ENCODE measurements at places on chromosomes 4 and X.

DNA sequence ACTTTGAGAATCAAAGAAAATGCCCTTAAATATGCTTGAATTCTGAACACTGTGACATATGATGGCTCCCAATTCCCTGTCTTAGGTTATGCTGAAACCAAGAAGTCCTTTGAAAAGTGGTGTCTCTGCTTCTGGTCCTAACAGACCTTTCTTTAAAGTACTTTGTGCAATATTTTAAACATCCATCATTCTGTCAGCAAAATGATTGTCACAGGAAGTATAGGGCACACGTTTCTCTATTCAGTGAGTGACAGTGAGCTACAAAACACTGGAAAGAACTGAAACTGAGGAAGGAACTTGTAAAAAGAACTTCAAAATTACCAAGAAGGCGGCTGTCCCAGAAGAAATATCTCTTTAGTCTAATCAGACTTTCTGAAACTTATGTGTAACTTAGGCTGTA is 12.2 kb upstream of the NUP54 start:
- DNase-seq, result no peak

DNA sequence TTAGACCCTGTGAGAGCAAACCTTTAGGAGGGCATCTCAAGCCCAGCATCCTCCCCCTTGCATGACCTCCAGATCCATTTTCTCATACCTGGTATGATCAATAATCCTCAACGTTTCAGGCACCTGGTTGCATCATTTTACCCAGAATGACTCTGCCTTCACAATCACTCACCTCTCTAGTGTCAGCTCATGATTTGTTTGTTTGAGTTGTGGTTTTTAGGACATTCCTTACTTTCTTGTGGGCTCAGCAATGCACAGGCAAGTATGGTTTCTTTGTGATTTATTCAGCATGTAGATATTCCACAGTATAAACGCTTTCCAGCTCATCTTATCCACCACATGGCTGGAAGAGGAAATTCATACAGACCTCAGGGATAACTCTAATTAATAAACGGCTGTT is 93.6 kb upstream of the CPEB2 start:
- no peak for DNase-seq

- DNase-seq, result no peak
Observed at GRCh38 chr4:161320377-161320776, 843.4 kb downstream of the FSTL5 start.

GRCh38 chr4:52096048-52096447 is 44.9 kb downstream of the SPATA18 start:
- DNase-seq, result no peak

DNA sequence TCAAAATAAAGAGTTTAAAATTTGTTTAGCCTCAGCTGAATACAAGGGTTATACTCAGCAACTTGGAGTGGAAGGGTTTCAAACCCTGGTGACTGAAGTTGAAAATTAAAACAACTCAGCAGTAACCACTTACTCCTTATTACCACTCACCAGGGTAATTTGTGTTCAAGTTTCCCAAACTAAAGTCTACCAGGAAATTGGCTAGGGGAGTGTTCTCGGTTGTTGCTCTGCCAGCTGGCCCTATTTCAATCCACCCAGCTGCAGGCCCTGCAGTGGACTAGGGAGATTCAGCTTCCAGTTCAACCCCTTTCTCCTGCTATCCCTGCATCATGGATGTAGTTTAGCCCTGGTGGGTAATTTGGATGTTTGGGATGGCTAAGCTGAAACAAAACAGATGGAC is 37.8 kb upstream of the EXOC1L start:
- DNase-seq, result no peak

DNA sequence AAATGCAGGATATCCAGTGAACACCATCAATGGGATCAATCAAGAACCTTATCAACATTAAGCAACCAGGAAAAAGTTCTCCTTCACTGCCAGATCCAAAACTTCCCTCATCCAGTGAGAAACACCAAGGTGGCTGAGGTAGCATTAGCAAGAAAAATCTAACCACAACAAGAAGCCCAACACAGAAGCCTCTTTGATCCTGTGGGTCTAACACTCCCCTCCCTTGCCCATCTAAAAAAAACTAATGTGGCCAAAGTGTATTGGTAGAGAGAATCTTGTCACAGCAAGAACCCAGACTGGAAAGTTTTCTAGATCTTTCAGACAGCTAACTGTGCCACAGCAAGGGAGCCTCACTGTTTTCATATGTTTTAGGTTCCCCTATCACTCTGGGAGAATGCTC is 558.0 kb downstream of the STPG2 start:
- no peak for DNase-seq

DNA sequence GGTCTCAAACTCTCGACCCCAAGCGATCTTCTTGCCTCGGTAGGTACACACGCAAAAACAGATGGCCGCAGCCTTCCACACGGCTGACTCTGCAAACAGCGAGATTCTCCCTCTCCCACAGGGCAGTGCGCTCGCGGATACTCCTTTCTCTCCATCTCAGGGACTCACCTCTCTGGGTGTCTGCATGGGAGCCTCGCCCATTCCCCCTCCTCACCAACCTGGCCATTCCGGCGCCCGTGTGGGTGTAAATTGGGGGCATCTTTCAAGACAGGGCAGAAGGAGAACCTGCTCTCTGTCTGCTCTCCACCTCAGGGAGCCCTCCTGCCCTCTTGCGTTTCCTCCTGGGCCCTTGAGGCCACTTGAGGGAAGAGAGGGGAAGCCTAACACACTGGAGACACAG is 4.4 kb downstream of the CTAG2 start:
- no peak for DNase-seq

GRCh38 chrX:68440442-68440841 is 7.1 kb upstream of the OPHN1 start:
- no peak for DNase-seq

DNA sequence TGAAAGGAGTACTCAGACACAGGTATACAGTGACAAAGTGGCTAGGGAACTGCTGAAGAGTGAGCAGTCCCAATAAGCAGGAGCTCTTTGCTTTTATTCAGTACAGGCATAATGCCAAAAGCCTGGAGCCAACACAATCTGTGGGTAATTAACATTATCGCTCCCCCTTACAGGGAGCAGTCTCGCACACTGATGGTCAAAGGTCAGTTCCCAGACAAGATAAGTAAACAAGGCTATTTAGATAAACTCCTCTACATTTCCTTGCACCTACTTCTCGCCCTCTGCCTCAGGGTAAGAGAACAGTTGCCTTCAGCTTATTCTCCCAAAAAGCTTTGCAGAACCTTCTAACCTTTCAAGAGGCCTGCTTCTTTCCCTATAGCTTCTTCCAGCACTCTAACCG is 73.9 kb upstream of the TAF9B start:
- DNase-seq, result no peak

DNA sequence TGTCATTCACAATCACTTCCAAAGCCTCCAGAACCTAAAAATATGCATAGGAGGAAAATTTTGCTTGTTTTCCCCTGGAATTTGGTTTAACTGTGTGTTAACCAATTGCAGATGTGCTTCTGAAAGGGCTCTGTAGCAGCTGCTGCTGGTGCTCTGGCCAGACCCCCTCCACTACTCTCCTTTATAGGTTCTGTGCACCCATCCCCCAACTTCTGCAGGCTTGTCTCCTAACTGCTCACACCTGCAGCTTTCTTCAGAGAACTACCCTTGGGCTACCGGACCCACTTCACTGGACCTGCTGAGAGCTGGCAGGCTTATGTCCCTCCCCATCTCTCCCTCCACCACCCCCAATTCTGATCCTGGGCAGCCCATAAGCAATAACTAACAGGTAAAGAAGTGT is 662.1 kb upstream of the DIPK2B start:
- no peak for DNase-seq

DNA sequence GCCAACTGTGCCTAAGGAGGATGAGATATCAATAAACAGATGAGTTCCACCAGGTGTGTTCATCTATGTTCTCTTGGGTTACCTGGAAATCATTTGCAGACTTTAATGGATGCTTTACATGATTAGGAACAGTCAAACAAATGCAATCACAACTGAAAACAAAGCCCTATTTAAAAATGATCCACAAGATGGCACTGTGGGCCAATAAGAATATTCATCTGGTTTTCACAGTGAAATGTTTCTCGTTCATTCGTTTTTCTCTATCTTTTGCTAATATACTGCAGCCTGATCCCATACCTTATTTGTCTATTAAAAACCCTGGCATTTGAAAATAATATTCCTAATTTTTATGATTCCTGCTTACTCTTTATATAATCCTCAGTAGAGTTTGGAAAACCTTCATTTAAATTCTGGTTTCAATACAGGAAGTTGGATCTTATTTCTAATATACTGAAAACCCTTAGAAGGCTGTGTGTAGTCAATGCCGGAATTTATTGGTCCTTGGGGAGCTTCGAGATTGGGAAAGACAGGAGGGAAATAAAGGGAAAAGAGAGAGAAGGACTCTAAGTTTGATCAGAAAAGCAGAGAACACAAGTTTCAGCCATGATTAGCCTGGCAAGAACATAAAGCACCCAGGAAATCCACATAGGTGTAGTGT is 63.8 kb upstream of the TAPT1 start:
- DNase-seq, result no peak

GRCh38 chr4:126533146-126533805 is 1099.5 kb upstream of the INTU start:
- no peak for DNase-seq

DNA sequence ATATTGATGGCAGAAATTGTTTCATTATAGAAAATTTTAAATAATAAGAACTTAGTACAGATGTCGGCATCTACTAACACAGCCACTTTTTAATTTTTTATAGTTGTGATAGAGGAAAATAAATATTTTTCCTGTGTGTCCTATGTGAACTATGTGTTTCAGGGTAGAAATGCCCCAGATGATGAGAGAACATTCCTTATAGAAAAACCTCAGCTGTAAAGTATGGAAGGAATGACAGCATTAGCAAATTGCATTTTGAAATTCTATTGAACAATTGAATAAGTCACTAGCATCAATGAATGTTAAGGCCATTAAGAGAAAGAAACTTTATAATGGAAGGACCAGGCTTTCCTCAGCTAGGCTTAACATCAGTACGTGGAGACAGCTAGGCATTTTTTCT is 149.2 kb downstream of the CFAP299 start:
- DNase-seq, result no peak

DNA sequence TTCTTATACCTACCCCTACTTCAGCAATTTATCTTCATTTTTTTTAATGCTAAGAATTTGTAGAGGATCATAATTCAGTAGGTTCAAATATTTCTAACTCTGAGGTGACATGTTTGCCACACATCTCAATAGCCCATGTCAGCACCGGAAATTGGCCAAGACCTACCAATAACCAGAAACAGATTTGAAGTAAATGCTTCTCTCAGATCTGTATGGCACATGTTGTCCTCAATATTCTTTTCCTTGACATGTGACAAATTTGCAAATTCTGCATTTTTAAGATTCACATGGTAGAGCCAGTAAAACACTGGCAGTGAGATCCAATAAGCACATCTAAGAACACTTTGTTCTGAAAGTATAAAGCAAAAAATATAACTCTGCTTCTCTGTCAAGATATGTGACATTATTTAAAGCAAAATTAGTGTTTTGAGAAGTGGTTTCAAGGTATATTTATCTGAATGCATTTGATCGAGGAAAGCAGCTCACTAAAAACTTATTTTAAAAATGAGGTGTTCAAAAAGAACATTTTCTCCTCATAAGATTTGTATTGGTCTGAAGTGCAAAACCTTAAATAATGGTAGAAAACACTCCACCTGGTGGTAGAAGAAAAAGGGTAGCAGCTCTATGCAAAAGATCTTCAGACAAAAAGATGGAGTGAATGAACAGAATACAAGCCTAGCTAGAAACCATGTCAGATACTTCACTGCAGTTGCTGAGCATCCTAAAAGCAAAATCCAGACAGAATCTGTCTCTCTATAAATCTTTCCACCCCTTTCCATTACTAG is 513.8 kb upstream of the FAM241A start:
- no peak for DNase-seq

GRCh38 chr4:172962564-172963353 is 205.9 kb upstream of the GALNT7 start:
- DNase-seq, result no peak

- DNase-seq, result no peak
Observed at GRCh38 chrX:24515447-24515846, 50.4 kb downstream of the PDK3 start.

DNA sequence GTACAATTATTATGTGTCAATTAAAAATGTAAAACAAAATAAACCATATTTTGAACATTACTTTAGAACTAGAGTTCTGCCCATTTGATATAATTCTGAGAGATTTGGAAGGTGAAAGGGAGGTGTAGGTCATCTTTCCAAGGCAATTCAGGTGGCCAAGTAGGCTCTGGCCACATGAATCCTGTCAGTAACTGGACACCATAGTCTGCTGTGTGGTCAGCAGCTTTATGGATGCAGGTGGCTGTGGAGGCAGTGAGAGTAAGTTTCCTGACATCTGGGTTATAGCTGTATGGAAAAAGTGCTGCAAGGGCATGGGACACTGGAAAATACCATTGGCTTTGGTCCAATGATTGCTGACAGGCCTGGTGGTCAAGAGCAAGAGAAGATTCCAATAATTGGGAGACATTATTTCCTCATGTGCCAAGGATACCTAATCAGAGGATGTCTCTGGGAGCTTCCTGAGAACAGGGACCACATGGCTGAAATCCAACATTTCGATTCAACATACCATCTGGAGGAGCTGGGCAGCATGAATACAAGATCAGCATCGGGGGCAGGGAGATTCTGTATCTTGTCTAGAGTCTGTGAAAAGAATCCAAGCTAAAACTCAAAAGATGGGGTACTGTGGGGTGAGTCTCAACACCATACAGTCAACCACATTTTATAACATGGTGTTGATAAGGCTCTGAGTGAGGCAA is 523.1 kb downstream of the MID1IP1 start:
- no peak for DNase-seq

DNA sequence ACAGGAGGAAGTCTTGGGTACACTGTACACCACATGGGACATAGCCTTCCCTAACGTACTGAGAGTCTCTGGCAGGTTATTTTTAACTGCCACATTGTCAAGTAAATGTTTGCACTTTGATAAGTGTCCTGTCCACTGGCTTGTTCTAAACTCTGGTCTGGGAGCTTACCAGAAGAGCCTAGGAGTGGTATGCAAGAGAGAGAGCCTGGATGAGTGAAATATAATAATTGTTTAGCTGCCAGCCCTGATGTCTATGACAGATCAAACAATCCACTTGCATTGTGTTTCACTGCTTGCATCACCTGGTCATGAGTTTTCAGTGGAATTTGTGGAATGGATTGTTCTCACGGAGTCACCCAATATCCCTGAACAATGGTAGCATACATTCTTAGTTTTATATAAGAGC is 91.6 kb downstream of the SHROOM3 start:
- DNase-seq, result no peak

- no peak for DNase-seq
Observed at GRCh38 chr4:53050361-53050774, 188.3 kb downstream of the RASL11B start.

Measured in stimulated activated CD4-positive, alpha-beta T cell treated with anti-CD3 and anti-CD28 coated beads, Interleukin-4, amount 100 ng/mL, for 1 hour (primary cell).